ENCODE measurements at places on chromosomes 2 and 18. TPM values are rescaled to one million over a fixed set of nuclear protein-coding genes. Genes with fewer than 3 reads are reported as not detected.

DNA sequence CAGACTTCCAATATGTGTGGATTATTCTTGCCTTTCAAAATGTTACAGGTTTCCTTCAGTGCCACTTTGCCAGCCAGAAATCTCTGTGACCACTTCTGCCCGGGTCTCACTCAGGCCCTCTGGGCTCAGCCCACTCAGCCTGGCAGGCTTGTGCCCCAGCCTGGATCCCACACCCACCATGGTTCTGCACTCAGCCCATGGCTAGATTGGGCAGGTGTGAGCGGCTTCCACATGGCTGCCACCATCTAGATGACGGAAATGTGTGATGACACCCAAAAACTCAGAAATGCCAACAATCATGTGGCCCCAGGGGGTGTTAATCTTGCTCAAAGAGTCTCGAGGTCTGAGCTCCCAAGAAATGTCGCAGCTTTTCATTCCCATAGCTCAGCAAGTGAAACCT lies 1097.5 kb upstream of the SLC39A10 start:
- DNase-seq, result no peak

SIX2 gene
- 7.4 TPM for total RNA-seq

TDRD15 gene
- total RNA-seq, result not detected

DNA sequence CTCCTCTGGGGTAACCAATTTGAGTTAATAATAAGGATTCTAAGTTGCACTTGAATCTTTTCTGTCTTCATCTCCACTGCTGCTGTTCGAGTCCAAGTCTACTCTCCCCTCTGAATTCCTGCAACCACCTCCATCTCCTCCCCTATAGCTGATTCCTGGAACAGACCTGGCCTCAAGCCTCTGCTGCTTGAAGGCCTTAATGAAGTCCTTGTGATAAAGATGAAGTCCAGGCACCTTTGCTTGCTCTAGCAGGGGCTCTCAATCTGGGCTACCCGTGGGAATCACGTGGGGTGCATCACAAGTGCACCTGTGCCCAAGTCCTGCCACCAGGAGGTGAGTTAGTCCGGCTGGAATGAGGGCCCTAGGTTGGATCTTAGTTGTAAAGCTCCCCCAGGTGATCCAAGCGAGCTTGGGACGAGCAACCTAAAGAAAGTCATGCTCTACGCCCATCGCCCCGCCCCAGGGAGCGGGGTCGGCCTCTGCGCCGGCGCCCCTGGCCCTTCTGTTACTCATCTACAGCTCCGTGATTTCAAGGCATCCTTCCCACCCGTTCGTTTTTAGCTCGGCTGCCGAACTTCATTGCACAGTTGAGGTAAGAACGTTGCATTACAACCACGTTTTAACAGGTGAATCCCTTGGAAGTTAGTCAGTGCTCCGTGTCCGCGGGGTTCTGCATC lies 905 bp upstream of the IAH1 start:
- no peak for DNase-seq

LOXHD1 gene
- total RNA-seq, result not detected

MATN3 gene
- 13.3 TPM for total RNA-seq

DNA sequence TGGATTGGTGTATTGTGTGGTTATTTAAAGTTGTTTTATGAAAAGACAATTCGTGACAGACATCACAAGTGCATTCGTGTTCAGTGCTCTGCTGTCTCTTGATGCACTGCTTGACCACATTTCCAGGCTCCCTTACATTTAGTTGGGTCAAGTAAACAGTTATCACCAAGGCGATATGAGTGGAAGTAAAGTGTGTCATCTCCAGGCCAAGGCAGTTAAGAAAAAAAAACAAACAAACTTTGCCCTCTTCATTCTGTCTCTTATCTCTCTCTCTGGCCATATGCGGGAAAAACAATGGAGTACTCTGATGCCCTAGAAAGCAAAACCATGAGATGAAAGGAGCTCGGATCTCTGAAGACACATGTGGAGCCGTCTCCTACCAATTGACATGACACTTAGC lies 131.1 kb downstream of the DSEL start:
- DNase-seq, result peak; percentile 67

DNA sequence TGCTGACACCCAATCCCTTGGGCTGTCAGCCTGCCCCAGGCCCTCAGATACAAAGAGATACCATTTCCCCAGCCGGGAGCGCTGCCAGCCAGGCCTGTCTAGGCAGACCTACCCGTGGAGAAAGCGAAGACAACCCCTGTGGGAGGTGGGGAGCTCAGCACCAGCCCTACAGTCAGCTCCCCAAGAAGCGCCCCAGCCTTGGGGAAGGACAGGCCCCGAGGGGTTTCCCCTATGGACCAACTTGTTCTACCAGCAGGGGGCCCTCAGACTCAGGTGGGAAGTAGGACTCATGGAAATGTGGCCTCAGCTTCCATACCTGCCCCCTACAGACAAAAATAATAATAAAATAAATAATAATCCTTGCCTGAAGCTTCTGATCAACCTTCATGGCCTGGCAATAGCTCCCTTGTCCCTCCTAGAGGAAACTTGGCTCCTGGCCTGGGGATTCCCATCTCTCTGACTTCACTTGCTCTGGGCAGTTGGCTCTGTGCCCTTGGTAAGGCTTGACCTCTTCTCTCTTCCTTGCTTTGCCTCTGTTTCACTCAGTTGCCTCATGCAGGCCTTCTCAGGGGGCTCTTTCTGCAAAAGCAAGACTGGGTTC lies 7.0 kb downstream of the SLC35F6 start:
- peak; percentile 58 for DNase-seq

DNA sequence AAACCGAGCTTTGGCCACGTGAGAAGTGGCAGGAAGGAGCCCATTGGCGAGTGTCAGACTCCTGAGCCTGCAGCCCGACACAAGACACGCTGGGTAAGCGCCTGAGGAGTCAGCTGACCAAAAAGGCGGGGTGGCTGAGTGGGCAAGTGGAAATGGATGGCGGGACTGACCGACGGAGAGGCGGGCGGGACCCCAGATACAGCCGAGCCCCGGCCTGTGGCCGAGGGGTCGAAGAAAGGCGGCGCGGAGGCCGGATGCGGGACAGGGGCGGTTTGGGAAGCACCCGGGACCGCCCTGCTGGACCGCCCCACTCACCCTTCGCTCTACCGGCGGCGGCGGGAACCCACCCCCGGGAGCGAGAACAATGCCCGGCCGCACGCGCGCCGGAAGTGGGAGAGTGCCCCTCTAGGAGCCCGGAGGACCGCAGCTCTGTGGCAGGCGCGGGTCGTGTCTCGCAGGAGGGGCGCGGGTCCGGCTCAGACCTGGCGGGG lies 22.8 kb downstream of the ZSCAN30 start:
- DNase-seq, result peak; percentile 56

- DNase-seq, result peak; percentile 39
These were observed 270.2 kb downstream of the EN1 start for GRCh38 chr2:118577202-118577601.

DNA sequence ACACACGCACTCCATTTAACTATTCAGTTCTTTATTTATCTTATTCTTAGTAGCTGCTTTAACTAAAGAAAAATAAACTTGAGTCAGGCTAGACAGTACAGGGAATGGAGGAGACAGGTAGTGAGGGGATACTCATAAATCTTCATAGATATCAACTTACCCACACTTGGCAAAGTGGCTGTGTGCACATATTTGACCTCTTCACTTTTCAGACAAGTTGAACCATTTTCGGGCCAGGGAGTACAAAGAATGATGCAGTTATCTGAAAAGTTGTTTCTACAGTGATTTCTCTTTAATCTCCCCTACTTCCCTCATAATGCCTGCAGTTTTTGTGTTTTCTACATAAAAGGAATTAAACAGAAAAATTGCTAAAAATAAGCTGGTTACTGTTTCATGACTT lies 307.5 kb downstream of the GULP1 start:
- peak; percentile 92 for DNase-seq

DNA sequence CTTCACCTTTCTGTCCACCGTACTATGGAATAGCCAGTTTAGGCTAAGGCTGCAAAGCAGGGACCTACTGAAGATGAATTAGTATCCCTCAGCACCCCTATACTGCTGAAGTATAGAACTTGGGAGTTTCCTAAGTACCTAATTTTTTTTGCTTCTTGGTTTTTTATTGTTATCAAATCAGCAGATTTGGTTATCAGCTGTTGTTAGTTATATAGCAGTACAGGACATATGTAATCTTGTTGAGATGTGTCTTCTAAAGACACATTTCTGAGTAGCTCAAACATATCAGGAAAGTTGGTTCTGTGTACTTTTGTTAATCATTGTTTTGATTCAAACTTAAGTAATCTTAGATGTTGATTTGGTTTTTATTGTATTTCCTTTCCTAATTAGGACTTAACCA lies 5.2 kb downstream of the MYL12A start:
- no peak for DNase-seq

UGT1A6 gene
- total RNA-seq, result not detected

TUBA4B gene
- not detected for total RNA-seq

GRCh38 chr2:165843351-165843750 lies 49.3 kb upstream of the GALNT3 start:
- no peak for DNase-seq

ZAP70 gene
- 0.73 TPM for total RNA-seq

DNA sequence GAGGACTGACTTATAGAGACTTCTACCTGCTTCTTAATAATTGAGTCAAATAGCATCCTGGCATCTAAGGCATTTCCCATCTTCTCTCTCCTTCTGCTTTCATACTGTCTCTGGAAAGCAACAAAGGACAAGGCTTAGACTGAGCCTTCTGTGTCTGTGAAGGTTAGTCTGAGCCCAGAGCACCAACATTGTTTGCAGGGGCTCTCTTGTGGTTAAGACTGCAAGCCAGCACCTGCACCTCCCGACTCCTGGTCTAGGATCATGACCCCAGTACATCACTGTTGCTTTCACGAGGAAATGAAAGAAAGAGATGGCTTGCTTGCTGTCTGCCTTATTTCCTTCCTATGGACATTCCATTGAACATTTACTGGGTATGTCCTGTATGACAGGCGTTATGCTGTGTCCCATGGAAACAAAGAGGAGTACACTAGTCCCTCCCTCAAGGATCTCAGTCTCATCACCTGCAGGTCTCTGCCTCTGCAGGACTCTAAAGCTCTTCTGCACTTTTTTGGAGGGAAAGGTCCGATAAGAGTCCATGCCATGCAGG lies 315.8 kb upstream of the EPAS1 start:
- no peak for DNase-seq

DNA sequence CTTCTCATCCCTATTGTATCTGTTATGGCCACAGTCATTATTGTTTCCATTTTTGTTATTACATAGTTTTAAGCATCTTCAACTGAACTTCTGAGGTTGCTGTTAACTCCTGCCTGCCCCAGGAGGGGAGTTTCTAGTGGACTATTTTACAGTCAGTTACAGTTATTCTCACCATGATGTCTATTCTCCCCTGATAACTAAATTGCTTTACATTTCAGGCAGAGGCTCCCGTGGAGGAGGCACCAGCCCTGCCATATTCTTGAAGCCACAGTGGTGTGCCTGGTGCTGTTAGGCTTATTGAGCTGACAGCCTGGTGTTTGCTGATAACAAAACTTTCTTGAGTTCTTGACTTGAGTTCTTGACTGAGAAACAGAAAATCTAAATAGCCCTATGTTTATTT lies 256.4 kb downstream of the TFCP2L1 start:
- no peak for DNase-seq

MAL gene
- total RNA-seq, result 0.41 TPM

FAM228A gene
- not detected for total RNA-seq

DNA sequence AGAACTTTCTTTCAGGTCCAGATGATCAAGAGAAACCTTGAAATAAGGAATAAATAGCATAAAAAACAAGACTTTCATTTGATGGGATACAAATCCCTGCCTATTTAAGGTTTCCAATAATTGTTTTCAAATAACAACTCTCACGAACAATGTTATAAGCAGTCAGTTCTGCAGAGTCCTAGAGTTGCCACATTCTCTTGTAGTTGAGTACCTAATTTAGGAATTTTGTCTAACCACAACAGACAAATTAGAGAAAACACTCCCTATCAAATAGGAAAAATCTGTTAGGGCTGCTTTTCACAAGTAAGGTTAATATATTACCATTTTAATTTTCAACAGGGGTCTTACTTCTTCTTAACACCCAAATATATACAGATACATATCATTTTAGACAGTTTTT lies 130.1 kb upstream of the CDH20 start:
- peak; percentile 56 for DNase-seq

- DNase-seq, result no peak
These were observed 18.9 kb downstream of the SERPINB5 start for GRCh38 chr18:63495675-63496074.

DNA sequence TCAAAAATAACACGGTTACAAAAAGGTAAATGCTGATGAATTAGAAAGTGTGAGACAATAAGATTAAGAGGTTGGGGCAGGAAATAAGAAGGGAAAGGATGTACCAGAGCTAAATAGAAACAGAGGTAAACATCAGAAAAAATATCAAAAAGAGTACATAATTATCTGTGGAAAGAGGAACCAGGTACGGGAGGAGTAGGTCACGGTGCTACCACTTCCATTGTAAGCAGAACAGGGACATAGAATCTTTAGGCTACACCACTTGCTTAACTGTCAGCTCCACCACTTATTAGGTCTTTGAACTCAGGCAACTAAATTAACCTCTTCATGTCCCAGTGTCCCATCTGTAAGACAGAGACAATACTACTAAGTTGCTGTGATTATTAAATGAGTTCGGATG lies 350.3 kb downstream of the LRATD1 start:
- DNase-seq, result no peak

L3MBTL4 gene
- total RNA-seq, result 0.58 TPM

Measured in astrocyte (in vitro differentiated cells and primary cell).